ENCODE measurements at places on chromosomes 1 and 21.

- no peak for DNase-seq
Observed at GRCh38 chr1:166944186-166944967, 31.0 kb downstream of the ILDR2 start.

- no peak for DNase-seq
Observed at GRCh38 chr1:177589166-177589565, 380.7 kb downstream of the SEC16B start.

- no peak for DNase-seq
Observed at GRCh38 chr1:52328615-52329014, 37.4 kb downstream of the CC2D1B start.

GRCh38 chr1:36432616-36433015 lies 17.6 kb downstream of the OSCP1 start:
- no peak for DNase-seq

DNA sequence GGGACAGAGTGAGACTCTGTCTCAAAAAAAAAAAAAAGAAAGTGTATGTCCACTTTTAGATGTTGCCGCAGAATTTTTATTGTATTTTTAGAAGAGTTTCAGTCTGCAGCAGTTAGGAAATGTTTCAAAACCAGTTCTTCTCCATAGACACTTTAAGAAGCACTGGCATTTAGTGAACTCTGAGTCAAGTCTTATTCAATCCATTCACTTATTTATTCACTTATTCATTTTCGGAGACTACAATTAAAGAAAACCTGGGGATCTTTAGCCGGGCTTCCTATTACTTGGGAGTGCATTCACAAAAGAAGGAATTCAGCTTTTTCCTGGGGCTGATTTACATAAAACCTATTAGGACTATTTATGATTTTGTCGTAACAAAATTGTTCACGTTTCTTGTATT lies 12.3 kb downstream of the RCAN3 start:
- no peak for DNase-seq

DNA sequence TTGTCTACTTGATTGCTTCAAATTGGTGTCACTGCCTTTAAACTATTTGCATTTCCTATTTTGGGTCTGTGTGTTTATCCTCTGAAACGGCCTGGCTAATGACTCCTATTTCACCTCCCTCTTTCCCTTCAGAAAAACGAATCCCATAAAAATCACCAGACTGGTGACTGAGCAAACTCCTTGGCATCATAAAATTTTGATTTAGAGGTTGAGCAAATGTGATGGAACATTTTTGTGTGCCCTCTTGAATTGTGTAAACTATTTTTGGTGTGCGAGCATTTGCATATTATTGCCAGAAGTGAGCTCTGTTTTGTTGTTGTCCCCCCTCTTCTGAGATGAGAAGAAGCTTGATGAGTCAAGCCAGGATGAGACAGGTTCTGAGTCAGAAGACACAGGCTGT lies 316.1 kb downstream of the AJAP1 start:
- DNase-seq = no peak

DNA sequence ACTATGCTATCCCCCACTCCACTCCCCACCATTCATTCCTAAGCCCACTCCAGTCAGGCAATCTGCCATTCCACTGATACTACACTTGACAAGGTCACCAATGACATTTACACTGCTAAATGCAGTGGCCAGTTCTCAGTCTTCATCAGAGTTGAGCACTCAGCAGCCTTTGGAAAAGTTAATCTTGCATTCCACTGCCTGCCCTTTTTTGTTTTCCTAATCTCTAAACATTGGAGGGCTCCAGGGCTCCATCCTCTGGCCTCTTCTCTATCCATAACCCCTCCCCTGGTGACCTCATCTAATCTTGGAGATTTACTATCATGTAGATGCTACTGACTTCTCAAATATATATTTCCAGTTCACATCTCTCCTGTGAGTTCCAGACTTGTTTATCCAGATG lies 70.9 kb upstream of the S1PR1 start:
- no peak for DNase-seq

- no peak for DNase-seq
Observed at GRCh38 chr1:171807556-171807955, 26.1 kb downstream of the METTL13 start.

DNA sequence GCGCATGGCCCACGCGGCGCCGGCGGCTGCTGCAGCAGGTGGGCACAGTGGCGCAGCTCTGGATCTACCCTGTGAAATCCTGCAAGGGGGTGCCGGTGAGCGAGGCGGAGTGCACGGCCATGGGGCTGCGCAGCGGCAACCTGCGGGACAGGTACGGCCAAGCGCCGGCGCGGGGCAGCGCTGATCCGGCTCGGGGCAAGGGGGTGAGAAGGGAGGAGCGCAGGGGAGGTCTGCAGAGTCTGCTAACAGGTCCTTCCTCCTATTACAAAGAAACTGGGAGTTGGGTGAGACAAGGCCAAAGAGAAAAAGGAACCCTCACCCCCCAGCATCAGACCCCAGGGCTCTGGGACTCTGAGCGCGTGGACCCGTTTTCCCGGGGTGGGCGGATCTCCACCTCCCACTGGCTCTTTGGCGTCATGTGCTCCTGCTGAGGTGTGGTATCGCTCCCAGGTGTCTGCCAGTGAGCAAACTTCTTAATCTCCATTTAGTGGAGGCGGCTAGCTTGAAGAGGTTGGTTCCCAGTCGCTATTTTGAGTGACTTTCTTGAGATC lies 431 bp downstream of the MTARC1 start:
- DNase-seq = peak; percentile 48

- no peak for DNase-seq
Observed at GRCh38 chr1:160021376-160022074, 10.3 kb downstream of the PIGM start.

- no peak for DNase-seq
Observed at GRCh38 chr1:162847839-162848453, 13.0 kb downstream of the CCDC190 start.

GRCh38 chr21:41777951-41778815 lies 11.3 kb upstream of the RIPK4 start:
- peak; percentile 60 for DNase-seq

- no peak for DNase-seq
Observed at GRCh38 chr1:21550097-21550496, 40.9 kb downstream of the ALPL start.
